Right ventricle myocardium inferior (tissue), 1 donor: ENCODE measurements at places on chromosomes 2 and 18. TPM values are rescaled to one million over a fixed set of nuclear protein-coding genes. Genes with fewer than 3 reads are reported as not detected.

DNA sequence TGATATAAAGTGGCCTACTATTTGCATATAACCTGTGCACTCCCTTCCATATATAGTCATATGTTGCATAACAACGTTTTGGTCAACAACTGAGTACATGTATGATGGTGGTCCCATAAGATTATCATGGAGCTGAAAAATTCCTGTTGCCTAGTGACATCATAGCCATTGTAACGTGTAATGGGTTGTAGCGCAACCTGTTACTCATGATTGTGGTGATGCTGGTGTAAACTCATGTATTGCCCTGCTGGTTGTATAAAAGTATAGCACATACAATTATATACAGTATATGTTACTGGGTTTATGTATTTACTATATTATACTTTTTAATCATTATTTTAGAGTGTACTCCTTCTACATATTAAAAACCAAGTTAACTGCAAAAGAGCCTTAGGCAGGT, 144.8 kb upstream of the IL1R2 start:
- no peak for DNase-seq

UGT1A5 gene
- total RNA-seq, result not detected

TAF4B gene
- 1.2 TPM for total RNA-seq

ANKRD29 gene
- total RNA-seq, result 6.8 TPM

GRCh38 chr2:11945139-11946126, 199.0 kb downstream of the LPIN1 start:
- DNase-seq, result no peak

CROCC2 gene
- total RNA-seq, result not detected

GRCh38 chr2:4762951-4763376, 929.2 kb upstream of the SOX11 start:
- no peak for DNase-seq

AFF3 gene
- 6.8 TPM for total RNA-seq

DNA sequence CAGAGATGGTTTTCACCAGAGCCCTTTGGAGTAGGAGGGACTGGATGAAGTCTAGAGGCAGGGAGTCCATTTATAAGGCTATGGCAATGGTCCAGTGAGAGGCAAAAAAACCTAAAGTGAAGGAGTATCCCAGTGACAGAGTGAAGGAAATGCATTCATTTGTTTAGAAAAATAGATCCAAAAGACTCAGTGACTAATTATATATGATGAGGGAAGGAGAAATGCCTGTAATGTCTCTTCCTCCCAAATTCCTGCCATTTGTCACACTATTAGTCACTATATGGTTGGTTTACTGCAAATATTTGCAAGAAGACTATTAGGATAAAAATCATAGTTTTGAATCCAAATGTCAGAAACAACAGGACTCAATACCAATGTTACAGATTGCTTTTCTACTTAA, 104.2 kb downstream of the ZNF521 start:
- no peak for DNase-seq

GRCh38 chr2:137525641-137526190, 438.6 kb upstream of the HNMT start:
- no peak for DNase-seq

GRCh38 chr18:59238385-59238784, 18.4 kb downstream of the GRP start:
- DNase-seq, result no peak
